Ascending aorta (tissue), 2 donors: ENCODE measurements at places on chromosomes 3 and 15.

GRCh38 chr15:89500397-89501270, 4.3 kb upstream of the RHCG start:
- peak; percentile 21 for DNase-seq

DNA sequence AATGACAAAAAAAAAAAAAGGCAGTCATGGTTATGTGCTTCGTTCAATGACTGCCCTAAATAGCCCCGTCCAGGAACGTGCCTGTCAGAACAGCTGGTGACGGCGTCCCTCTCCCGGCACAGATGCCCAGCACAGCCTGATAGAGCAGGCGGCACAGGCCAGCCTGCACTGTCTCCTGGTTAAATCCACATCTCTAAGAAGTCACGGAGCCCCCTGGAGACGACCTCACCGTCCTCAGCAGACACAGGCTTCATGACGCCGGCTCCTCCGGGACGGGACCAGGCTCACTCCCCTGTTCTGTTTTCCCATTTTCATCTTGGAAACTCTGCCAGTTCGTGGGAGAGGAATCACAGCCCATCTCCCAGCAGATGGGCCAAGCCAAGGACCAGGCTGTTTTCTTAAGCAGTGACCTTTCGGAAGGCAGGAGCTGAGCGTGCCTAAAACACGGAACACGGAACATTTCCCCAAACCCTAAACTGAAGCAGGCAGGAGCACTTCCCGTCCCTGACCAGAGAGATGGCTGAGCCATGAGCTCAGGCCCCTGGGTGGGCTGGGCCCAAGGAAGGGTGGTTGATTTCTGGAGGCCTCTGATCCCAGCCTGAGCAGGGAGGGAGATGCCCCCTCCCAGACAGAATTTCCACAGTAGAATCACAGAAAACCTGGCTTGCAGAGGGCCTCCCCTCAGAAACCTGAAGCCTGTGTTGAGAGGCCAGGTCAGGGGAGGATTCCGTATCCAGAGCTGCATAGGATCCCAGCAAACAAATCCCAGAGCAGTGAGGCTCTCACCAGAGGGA, 35.9 kb downstream of the ADCY5 start:
- DNase-seq = no peak

- DNase-seq = no peak
These were observed 111.6 kb upstream of the PHLDB2 start for GRCh38 chr3:111747490-111747889.

GRCh38 chr15:75065467-75065850, 42.1 kb downstream of the PPCDC start:
- DNase-seq = no peak

- DNase-seq = no peak
These were observed 1.1 kb downstream of the TPRG1 start for GRCh38 chr3:189172668-189173419.

DNA sequence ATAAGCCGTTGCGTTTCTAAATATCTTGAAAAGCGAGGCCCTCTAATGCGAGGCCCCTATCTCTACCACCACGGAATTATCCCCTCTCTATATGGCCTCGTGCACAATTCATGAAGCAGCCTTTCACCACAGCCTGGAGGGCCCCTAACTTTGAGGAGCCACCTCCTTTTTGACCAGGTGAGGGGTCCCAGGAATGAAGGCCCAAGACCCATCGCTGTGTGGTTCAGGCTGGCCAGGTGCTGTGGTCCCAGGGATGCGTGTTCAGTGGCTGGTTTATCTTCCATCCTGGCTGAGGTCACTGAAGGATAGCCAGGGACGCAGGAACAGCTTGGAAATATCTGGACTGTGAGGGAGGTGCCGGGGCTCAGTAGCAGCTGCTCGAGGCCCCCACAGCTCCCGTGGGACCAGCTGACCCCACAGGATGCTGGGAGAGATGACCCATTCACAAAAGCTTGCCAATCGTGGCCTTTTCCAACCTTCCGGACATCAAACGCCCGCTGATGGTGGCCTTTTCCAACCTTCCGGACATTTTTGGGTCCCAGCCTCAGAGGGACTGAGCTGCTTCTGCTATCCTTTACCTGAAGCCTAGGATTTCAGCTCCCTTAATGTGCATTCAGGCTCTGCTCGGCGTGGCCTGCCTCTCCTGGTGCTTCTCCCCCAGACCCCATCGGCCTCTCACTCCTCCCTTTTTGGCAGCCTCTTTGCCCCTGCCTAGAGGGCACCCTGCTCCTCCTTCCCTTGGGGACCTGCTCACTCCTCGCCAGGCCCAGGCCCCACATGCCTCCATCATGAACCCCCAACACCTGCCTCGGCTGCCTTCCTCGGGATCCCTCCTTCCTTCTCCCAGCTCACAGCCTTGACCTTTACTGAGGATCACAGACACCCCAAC, 140.9 kb downstream of the CHSY1 start:
- no peak for DNase-seq

GRCh38 chr15:31488437-31489204, 162.0 kb downstream of the KLF13 start:
- DNase-seq = peak; percentile 26

DNA sequence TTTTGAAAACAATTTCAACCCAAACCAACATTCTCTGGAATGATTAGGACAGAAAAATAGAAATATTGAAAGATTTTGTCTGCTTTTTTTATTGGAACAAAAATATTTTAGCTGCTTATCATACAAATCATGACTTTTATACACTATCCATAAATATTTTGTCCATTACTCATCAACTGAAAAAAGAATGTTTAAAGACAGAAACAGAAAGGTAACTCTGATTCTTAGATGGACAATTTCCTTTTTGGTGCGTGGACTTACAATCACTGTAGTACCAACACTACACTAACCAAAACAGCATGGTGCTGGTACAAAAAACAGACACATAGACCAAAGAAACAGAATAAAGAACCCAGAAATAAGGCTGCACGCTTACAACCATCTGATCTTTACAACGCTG, 582.8 kb upstream of the CCDC54 start:
- no peak for DNase-seq
